GM12865 (cell line): ENCODE measurements at places on chromosomes 6 and 20.

- no peak for DNase-seq
Measured at GRCh38 chr6:13091192-13091591, 237.1 kb downstream of the TBC1D7 start.

DNA sequence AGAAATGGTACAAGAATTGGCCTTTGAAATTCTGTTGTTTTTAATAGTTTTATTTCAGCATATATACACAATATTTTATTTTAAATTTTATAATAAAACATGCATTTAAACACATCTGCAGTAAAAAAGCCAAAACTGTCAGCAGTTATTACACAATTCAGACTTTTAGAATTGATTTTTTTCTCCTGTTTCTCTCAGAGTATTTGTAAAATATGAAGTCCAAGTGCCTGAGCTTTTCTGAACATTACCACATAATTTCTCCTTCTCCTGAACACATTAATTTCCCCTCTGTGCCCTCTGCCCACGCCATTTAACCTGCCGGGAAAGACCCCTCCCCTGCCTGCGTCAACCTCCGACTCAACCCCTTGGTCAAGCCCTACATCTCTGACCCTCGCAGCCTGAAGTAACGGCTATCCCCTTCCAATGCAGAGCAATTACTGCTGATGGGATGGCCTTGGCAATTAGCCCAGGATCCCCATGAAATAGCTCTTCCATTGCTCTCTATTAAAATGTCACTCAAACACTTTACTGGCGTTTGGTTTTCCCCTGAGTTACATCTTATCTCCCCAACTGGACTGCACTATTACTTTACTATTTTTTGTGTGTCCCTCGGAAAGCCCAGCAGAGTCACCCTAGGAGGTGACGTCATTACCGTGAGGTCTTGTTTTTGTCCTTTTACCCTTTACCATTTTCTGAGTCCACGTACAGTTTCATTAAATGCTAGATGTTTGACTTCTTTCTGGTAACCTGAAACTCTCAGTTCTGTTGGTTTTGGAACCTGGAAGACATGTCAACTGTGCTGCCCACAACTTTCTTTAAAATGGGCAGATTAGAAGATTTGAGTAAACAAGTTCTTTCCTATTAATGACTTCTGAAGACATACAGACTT lies 146.7 kb upstream of the TAB2 start:
- peak; percentile 64 for DNase-seq

DNA sequence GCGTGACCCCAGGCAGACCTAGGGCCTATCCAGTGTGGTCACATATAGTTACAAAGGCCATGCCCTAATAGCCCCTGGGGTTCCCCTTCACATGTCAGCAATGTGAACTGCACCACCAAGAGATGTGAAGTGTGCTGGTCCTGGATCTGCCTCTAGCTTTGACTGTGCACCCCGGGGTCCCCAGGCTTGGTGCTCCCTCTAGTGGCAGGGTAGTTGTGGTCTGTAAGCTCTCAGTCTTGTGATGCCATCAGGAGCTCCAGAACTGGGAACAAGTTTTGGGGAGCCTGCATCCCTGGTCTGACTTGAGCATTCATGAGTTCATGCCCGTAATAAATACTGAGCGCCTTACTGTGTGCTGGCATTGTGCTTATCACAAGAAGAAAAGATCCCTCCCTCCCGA lies 143.4 kb downstream of the DHX35 start:
- peak; percentile 22 for DNase-seq

DNA sequence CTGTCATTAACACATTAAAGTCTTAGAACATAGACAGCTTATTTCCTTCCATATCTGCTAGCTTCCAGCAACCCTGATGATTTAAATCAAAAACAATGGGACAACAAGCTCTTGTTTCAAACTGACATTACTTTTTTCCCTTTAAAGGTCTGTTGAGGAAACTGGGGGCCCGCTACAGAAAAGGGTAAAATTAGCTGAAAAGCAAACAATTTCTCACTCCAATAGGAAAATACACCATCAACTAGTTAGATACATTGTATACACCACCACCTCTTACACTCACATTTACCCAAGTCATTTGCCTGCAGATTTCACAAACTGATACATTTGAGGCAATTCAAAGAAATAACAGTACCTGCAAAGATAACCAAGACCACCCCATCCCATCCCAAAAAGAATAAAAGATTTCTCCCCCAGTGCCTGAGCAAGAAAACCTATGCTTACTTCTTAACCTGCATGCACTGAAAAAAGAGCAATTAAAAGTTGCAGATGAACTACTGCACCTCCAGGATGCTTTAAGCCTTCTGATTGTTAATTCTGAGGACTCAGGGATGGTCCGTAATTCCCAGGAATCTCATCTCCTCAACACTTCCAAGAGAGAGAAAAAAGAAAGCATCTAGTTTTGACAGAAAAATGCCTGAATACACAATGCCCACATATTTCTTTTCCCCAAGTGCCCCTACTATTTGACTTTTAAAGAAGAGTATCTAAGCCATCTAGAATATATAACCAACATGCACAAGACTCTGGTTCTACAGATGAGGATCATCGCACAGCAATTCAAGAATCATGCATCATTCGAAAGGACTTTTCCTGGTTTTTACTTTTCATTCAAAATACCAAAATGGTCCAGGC lies 5.6 kb downstream of the ZMYND8 start:
- no peak for DNase-seq

GRCh38 chr20:50520222-50520880 lies 10.2 kb downstream of the PTPN1 start:
- DNase-seq = peak; percentile 75

GRCh38 chr20:12395353-12395752 lies 477.7 kb downstream of the BTBD3 start:
- no peak for DNase-seq

GRCh38 chr20:60512443-60512842 lies 554.2 kb downstream of the CDH26 start:
- DNase-seq = no peak

- DNase-seq = no peak
Measured at GRCh38 chr20:19991308-19991707, 25.9 kb upstream of the NAA20 start.

- no peak for DNase-seq
Measured at GRCh38 chr20:55472704-55473103, 532.6 kb downstream of the CBLN4 start.

DNA sequence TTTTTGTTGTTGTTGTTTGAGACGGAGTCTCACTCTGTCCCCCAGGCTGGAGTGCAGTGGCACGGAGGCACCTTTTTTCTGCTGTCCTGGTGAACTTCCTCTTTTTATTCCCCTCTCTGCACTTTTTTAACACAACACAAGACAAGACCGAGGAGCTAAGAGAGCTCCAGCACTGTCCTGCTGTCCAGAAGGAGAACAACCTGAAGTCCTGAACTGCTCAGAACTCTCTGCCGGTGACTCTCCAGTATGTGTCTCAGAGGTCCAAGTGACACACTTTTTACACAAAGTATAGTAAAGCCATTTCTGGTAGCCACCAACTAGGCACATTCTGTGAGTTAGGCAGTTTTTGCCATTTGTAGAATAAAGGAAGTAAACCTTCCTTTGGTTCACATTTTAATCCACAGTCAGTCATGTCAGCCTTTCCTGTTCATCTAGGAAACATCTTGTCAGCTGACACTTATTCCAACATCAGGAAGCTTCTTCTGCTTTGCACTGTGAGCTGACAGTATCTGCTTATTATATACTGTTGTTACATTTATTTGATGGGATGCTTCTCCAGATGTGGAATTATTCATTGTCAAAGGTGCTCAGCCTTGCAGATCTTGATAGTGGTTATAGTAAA lies 28.1 kb upstream of the TXNDC5 start:
- no peak for DNase-seq

DNA sequence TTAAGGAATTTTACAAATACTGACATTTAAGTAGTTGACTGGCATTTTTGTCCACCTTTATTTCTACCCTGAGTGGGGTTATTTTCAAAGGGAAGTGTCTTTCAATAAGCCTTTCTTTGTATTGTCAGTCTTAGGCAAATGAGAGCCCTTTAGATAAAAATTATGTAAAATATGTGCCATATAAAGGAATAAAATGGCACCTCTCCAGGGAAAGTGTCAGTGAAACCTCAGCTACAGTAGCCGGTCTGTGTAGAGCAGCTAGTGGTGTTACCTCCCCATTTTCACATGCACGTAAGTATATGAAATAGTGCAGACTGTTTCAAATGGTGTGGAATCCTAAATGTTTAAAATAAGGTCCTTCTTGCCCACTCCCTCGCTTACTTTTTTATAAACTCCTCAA lies 5.0 kb downstream of the FAM217B start:
- DNase-seq = no peak

- no peak for DNase-seq
Measured at GRCh38 chr6:89895276-89895874, 1.1 kb downstream of the GJA10 start.

DNA sequence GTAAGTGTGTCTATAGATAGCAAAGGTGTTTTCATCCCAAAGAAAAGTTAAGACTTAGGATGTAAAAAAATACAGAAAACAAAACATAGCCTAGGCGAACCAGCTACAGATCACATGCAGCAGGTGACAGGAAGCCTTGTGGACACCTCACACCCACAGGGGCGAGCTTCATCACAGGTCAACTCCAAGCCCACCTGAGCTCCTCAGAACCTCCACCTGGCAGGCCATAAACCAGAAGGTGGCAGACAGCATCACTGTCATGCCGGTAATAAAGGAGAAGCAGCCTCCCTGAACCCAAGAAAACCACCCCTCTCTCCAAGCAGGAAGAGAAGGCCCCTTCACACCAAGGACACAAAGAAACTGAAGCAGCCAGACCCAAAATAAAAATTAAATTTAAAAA lies 1.0 kb downstream of the RALGAPA2 start:
- DNase-seq = peak; percentile 41

DNA sequence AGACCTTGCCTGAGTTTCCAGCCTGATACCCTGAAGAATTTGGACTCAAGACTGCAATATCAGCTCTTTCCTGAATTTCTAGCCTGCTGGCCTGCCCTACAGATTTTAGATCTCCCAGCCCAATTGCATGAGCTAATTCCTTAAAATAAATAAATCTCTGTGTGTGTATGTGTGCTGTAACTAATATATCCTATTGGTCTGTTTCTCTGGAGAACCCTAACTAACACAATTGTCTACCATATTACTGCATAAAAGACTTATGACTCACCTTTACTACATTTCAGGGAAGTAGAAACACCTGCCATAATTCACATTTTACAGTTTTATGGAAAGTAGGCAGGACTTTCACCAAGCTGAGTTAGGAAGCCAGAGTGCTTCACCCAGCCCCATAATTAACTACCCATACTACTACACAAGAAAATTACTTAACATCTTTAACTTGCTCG lies 90.7 kb upstream of the BEND6 start:
- no peak for DNase-seq

- peak; percentile 81 for DNase-seq
Measured at GRCh38 chr6:90478789-90479602, 107.9 kb downstream of the MAP3K7 start.

- peak; percentile 96 for DNase-seq
Measured at GRCh38 chr6:8102122-8102958, at the start of gene EEF1E1. TSS of gene EEF1E1 (minus strand) at chr6:8102548. CDS start at chr6:8102521, 27 bp downstream.

- no peak for DNase-seq
Measured at GRCh38 chr6:168303982-168304751, 15.4 kb downstream of the DACT2 start.

DNA sequence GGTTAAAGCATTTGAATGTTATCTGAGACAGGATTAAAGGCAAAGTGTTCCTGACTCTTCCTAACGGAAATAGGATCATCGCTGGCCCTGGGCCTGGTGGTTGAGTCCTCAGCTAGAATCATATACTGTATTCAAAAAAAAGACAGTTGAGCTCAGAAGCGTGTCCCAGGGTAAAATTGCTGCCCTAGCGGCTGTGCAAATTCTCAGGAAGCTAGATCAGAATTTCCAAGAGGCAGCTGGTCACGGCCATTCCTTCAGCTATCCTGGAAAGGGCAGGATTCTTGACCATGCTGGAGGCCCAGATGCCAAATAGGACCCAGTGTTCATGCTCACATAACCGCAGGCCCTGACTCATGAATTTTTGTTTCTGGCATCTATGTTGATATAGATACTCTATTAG lies 67.4 kb downstream of the STMND1 start:
- no peak for DNase-seq

DNA sequence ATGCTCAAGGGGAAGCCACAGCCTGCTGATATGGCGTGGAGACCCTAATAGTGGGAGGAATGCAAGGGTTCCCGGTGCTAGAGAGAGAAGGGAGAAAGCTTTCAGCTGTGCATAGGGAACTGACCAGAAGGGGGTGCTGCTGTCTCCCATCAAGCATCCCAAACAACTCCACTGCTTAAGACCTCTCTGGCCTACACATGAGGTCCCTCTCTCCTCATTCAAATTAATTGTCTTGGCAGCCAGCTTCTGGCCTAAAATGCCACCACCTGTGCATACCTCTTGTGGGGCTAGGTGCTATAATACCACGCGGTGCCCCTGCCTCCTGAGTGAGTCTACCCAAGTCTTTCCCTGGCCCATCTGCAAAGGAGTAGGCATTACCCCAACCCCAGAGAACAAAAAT lies 14.5 kb downstream of the ADISSP start:
- DNase-seq = peak; percentile 73

- no peak for DNase-seq
Measured at GRCh38 chr6:143555071-143555492, 43.6 kb upstream of the FUCA2 start.

GRCh38 chr6:13689511-13690256 lies 22.0 kb downstream of the RANBP9 start:
- DNase-seq = no peak

DNA sequence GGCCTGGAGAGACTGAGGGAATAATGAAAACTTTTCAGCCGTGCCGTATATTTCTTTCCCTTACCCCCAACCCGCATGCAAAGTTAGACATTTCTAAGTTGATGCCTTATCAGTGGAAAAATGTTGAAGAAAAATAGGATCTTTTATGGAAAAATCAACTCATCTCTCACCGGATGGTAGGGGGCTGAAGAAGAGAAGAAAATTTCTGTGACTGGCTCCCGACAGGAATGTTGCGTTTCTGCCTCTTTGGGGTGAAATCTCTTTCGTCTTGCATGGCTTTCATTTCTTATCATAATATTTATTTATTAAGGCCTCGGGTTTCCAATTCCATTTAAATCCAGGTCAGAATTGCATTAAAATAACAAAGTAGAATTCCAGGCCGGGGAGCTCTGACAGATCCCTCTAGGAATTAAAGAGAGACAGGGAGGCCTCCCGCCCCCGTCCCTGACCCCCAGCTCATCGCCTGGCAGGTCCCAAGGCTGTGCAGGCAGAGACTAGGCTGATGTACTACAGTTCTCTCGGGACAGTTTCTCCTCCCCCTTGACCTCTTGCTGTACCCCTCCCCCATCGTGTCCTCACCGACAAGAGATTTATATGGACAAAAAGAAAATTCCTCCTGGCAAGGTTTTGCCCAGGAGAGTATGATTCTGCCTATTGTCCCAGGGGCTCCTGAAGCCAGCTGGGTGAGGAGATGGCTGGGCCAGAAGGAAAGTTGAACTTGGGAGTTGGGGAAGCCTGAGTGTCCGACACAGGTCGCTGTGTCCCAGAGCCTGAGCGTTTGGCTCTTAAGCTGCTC lies 1.3 kb downstream of the SCUBE3 start:
- no peak for DNase-seq

GRCh38 chr6:113856625-113857555 lies at the start of gene MARCKS:
TSS of gene MARCKS (plus strand) at chr6:113857345. CDS start at chr6:113857746, 401 bp downstream.
- DNase-seq = peak; percentile 93

DNA sequence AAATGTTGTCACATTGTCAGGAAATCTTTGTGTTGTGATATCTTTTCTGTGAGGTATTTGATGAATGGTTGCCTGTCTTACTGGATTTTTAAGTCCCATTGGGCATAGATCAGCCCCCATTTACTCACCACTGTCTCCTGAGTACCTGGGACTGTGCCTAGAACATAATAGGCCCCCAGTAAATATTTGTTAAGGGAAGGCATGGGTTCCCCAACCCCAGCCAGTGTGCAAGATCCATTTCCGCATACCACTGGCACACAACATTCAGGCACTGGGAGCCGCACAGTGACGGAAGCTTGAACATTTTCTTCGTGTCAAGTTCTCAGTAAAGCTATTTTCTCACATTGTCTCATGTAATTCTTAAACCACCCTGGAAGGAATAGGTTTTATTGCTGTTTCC lies 72.2 kb downstream of the UNC5CL start:
- no peak for DNase-seq
